ENCODE measurements at places on chromosomes 3 and 15. TPM values are rescaled to one million over a fixed set of nuclear protein-coding genes. Genes with fewer than 3 reads are reported as not detected.

DNA sequence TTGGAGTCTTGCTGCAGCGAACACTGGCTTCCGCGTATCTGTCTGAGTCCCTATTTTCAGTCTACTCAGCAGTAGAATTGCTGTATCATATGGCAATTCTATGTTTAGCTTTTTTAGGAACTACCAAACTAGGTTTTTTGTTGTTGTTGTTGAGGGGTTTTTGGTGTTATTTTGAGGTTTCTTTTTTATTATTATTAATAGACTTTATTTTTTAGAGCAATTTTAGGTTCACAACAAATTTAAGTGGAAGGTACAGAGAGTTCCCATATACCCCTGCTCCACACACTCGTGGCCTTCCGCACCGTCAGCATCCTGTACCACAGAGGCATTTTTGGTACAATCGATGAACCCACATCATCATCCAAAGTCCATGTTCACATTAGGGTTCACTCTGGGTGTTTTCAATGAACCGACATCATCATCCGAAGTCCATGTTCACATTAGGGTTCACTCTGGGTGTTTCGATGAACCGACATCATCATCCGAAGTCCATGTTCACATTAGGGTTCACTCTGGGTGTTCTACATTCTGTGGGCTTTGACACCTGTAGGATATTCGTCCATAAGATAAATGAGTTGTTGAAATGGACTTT, 67.9 kb downstream of the LMLN start:
- H3K36me3 ChIP-seq = peaks cover 18% of the 10 kb centered on the region
- no peak for DNase-seq
- H3K4me3 ChIP-seq = no peak overlapping the region
- H3K27me3 ChIP-seq = no peaks in the 10 kb centered on the region
- no peak overlapping the region for H3K27ac ChIP-seq

BTLA gene
- not detected for total RNA-seq

DNA sequence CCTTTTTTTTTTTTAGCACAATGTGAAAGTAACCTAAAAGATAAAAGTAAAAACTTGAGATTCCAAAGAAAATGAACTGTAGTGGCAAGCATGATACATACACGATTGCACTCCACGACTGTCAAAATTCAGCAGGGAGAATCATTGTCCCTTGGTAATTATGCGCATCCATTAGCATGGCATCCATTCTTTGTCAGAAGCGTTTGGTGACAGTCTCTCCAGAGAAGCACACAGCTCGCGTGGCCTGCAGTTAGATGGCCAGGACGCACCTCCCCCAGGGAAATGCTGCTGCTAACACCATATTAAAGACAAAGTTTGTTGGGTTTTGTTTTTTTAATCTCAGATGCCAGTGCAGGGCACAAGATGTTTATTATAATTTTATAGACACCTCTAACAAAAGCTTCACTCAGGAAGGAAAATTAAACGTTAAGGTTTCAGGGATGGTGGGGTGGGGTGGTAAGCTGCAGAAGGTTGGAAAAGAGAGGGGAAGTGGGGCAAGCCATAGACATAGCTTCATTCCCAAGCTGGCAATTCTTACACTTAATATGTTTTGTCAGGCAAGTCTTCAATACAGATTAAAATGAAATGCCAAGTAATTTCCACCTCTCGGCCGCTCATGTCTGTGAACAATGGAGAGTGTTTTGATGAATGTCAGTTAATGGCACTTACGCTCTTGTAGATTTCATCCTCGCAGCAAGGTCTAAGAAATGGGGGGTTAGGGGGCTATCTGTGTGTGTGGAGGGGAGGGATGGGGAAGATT, 142.8 kb upstream of the TOPAZ1 start:
- no peak overlapping the region for H3K4me3 ChIP-seq
- no peaks in the 10 kb centered on the region for H3K36me3 ChIP-seq
- H3K4me1 ChIP-seq = no peaks in the 10 kb centered on the region
- no peaks in the 10 kb centered on the region for H3K27me3 ChIP-seq
- no peak overlapping the region for H3K27ac ChIP-seq

GRCh38 chr3:62922326-62922725, 47.1 kb upstream of the CADPS start:
- no peak overlapping the region for H3K4me3 ChIP-seq
- no peaks in the 10 kb centered on the region for H3K36me3 ChIP-seq
- peaks cover 16% of the 10 kb centered on the region for H3K4me1 ChIP-seq
- DNase-seq = peak; percentile 22
- peaks cover 58% of the 10 kb centered on the region for H3K27me3 ChIP-seq

GRCh38 chr15:48360841-48361240, 29.6 kb downstream of the DUT start:
- no peak overlapping the region for H3K4me3 ChIP-seq
- peak; percentile 54 for DNase-seq
- peaks cover 8% of the 10 kb centered on the region for H3K4me1 ChIP-seq
- H3K27me3 ChIP-seq = no peaks in the 10 kb centered on the region
- no peak overlapping the region for H3K27ac ChIP-seq
